ENCODE measurements at places on chromosomes 4 and X.

- DNase-seq: no peak
These were observed 41.0 kb upstream of the UGT2B17 start for GRCh38 chr4:68617003-68617698.

- DNase-seq: no peak
These were observed 31.4 kb upstream of the ADH1C start for GRCh38 chr4:99383833-99384392.

GRCh38 chrX:39536211-39536610 lies 561.5 kb downstream of the BCOR start:
- no peak for DNase-seq

GRCh38 chr4:144712775-144713174 lies 66.8 kb downstream of the HHIP start:
- DNase-seq: no peak

- no peak for DNase-seq
These were observed 14.5 kb downstream of the UGT2B15 start for GRCh38 chr4:68655764-68656444.

DNA sequence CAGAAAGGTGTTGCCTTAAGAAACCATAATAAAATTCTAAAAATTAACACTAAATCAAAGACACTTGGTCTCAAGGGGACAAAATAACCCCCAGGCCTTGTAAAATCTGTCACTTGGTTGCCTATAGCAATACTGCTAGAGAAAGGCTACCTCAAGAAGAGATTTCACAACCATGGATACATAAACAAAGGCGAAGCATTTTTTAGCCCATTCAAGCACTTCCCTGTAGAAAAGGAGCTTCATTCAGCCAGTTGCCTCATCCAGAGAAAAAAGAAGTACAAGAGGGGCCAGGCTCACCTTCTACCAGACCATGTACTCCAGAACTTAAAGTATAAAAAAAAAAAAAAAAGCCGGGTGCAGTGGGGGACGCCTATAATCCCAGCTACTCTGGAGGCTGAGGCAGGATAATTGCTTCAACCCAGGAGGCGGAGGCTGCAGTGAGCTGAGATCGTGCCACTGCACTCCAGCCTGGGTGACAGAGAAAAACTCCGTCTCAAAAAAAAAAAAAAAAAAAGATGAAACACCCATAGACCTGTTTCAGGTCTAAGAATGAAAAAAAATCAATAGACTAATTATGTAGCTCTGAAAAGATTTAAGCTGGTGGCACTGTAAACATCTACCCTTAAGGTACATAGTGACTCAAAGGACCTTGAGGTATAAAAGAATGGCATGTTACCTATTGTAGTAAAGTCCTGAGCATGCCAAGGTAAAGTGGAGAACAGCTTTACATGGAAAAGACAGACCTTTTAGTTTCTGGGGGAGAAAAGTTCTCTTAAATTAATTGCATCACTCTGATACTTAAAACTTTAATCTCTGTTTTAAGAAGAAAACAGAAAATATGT lies 18.0 kb downstream of the RUFY3 start:
- no peak for DNase-seq

DNA sequence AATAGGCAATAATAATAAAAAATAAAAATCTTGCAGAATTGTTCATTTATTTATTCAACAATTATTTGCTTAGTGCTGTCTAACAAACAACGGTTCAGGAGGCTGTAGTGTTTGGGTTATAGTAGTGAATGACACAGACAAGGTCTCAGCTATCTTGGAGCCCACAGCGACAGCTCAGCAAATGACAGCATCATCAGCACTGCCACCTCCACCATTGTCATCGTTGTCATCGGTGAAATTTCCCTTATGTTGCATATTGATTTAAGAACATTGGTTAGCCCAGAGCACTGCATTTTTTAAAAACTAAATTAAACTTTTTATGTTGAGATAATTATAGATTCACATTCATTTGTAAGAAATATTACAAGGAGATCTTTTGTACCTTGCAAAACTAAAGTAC lies 79.9 kb downstream of the TRAPPC11 start:
- DNase-seq: no peak

DNA sequence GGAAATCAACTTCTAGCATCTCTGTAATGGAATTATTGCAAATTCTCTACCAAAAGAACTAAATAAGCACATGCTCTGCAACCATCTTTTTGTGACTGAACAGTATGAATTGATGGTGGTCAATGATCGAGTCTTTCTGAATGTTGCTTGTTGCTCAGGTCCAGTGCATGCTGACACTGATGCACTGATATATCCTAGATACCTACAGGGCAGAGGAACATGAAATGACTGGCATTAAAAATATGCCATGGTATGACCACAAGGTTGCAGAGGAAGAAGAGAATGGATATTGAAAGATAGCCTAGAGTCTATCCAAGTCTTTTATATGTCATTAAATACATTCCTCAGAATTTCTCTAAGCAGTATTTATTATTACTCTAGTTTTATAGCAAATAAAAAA lies 692.8 kb upstream of the TENM3 start:
- DNase-seq: no peak

DNA sequence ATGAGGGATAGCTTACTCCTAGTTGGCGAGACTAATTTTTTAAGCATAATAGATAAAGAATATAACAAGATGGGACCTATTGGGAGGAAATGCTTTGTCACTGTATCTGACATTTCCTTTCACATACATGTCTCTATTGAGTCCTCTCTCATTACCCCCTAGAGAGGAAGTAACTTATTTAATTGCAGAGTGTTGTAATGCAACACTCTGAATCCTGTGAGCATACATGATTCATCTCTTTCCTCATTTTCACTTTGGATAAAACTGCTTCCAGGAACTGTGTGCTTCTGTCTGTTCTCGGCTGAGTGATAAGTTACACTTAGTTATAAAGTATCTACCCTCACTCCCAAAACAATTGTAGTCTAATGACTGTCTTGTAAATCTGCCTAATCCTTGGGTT lies 266.1 kb upstream of the ANXA10 start:
- DNase-seq: no peak

DNA sequence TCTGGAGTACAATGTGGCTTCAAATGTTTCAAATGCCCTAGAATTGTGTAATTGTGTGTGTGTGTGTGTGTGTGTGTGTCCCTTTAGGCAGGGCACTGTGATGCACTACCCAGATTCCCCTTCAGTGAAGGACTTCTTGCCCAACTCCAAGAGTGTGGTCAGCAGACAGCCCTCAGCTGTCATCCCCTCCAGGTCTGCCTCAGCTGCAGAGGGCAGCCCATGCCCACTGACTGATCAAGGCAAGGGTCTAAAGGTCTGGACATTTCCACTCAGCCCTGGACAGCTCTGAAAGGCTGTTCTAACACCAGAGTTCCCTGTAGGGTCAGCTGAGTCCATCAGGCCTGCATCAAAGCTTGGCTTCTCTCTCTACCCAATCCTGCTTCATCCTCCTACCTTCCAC lies 83.9 kb upstream of the USP9X start:
- no peak for DNase-seq

GRCh38 chrX:21645431-21645830 lies 12.7 kb downstream of the KLHL34 start:
- DNase-seq: no peak

- DNase-seq: no peak
These were observed 72.3 kb downstream of the IGSF1 start for GRCh38 chrX:131216828-131217227.

DNA sequence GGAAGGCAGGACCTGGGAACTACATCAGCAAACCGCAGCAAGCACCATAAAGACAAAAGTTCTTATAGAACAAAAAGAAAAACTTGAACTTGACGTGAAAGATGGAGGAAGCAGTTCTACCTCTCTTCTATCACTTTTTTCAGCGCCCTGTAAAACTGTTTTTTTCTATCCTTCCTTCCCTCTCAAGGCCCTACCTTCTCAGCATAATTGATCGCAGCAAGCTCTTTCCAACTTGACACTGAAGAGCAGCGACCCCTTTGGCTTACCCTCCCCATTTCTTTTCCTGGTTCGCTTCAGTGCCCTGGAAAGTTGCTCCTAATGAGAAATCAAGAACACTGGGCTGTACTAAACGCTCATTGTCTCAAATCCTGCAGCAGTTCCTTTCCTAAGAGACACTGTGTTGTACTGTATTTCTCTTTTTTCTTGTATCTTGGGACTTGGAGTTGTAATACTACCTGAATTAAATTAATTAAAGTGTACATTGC lies 150.6 kb upstream of the SLC4A4 start:
- DNase-seq: no peak

DNA sequence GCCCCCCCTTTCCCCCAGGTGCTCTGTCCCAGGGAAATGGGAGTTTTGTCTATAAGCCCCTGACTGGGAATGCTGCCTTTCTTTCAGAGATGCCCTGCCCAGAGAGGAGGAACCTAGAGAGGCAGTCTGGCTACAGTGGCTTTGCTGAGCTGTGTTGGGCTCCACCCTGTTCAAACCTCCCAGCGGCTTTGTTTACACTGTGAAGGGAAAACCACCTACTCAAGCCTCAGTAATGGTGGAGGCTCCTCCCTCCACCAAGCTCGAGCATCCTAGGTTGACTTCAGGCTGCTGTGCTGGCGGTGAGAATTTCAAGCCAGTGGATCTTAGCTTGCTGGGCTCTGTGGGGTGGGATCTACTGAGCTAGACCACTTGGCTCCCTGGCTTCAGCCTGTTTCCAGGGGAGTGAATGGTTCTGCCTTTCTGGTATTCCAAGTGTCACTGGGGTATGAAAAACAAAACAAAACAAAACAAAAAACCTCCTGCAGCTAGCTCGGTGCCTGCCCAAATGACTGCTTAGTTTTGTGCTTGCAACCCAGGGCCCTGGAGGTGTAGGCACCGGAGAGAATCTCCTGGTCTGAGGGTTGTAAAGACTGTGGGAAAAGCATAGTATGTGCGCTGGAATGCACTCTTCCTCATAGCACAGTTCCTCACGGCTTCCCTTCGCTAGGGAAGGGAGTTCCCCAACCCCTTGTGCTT lies 41.7 kb downstream of the ITM2A start:
- DNase-seq: no peak

- no peak for DNase-seq
These were observed 23.9 kb downstream of the SLC39A8 start for GRCh38 chr4:102321260-102321995.

- DNase-seq: no peak
These were observed at the start of gene AR for GRCh38 chrX:67543818-67544217. Gene AR, plus strand, starts transcription at chrX:67544021. Its CDS starts 1,126 bp downstream, at chrX:67545147.

DNA sequence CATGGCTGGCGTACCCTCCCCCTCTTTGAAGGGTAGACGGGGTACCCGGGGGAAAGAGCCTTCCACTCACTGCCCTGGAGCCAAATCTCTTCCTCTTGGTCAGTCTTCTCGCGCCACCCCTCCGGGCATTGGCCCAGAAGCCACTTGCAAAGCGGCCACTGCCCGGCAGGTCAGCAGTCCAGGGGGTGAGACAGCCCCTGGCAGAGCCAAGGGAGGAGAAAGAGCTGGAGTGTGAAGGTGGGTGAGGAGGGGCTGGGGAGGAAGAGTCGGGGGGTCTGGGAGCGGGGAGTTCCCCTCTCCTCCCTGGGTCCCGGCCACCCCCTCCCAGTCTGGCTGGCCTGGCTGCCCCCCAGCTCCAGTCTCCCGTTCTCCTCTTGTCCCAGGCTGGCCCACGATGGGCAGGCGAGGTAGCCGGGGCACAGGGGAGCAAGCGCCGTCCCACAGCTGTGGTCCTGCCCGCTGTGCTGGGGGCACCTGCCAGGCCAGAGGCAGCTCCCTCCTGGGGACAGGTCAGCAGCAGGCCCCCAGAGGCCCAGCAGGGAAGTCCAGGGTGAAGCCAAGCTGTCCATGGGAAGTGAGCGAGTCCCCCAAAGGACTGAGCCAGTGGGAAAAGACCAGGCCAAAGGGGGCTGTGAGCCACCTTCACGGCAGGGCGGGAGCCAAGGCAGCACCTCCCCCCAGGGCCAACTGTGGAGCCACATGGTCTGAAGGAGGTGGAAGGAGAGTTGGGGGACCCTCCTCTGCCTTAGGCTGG lies 21.6 kb upstream of the DUSP9 start:
- DNase-seq: no peak

- DNase-seq: no peak
These were observed 10.2 kb downstream of the BEND2 start for GRCh38 chrX:18210470-18210869.

- no peak for DNase-seq
These were observed 177.1 kb upstream of the FRG1 start for GRCh38 chr4:189763583-189763982.

DNA sequence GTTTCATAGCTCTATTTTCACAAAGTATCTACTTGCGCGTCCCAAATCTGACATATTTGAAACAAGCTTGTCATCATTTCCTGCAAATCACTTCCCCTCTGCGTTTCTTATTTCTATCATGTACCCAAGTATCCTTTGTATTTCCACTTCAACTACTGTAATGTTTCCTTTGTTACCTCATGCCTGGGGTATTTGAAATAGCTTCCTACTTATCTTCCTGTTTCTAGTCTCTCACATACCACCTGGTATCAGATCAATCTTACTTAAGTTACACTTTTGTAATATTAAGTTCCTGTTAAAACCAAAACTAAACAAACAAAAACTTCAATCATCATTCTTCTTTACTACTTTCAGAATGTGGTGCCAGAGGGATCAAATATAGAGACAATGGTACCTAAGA lies 93.6 kb upstream of the SMAD1 start:
- DNase-seq: no peak

DNA sequence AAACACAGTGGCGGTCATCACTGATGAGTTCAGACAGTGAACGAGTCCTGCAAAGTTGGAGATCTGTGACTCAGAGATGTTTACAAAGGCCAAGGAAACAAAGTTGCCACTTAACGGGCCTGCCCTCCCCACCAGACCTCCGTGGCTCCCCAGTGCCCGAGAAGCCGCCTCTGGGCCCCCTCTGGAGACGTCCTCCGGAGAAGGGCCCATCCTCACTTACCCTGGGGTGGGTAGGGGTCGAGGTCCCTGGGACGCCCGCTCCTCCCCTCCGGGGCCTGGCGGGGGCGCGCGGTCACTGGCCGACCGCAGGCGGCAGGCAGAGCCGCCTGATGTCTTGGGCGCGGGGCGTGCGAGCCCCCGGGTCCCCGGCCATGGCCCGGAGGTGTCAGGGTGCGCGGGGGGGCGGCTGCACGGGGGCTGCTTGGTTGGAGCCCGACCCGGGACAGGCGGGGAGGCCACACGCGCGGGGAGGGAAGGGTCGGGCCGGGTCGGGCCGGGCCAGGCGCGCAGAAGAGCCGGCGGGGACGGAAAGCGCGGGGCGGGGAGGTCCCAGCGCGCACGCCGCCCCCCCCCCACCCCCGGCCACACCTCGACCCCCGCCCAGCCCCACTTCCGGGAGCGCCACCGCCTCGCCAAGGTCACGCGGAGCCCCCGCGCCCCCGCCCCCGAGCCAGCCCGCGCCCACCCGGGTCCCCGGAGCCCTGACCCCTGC lies 529 bp downstream of the DHRSX start:
- DNase-seq: peak; percentile 10

GRCh38 chr4:34250562-34250961 lies 1993.8 kb downstream of the ARAP2 start:
- DNase-seq: no peak

DNA sequence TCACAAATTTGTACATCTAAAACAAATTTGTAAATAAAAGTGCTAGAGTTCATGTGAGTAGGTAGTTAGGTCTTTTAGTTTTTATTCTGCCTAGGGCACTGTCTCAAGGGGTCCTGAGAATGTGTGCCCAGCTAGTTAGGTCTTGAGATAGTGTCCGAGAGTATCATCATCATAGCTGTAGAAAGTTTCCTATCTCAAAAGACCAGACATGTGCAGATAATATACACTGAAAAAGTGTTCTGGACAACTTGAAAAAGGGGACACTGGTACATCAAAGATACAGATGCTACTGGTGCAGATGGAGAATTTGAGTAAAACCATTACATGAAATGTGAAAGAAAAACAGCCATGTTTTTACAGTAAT lies 1.8 kb upstream of the ZCCHC4 start:
- DNase-seq: no peak

- DNase-seq: no peak
These were observed 535.5 kb downstream of the MID1IP1 start for GRCh38 chrX:39336671-39337311.

GRCh38 chrX:69102612-69103194 lies 62.5 kb downstream of the PJA1 start:
- DNase-seq: no peak

Measured in stimulated activated CD4-positive, alpha-beta T cell treated with anti-CD3 and anti-CD28 coated beads, Interleukin-15, amount 100 ng/mL, for 1 hour (primary cell).